ENCODE measurements at places on chromosomes 1 and 21.

DNA sequence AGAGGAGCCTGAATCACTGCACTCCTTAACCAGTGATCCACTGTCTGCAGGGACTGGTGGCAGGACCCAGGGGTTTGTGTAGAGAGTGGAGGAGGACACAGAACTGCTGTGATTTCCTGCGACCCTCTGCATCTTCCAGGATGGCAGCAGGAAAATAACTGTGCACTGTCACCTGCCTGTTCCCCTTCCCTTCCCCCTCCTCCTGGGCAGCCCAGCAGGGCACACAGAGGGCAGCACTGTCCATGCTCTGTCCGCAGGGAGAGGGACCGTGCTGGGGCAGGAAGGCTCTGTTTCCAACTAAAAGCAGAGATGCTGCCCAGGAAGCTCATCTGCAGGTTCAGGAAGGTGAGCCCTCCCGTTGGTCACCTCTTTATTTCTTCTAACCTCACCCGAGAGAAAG is 168.7 kb downstream of the ZBTB18 start:
- no peak for DNase-seq

DNA sequence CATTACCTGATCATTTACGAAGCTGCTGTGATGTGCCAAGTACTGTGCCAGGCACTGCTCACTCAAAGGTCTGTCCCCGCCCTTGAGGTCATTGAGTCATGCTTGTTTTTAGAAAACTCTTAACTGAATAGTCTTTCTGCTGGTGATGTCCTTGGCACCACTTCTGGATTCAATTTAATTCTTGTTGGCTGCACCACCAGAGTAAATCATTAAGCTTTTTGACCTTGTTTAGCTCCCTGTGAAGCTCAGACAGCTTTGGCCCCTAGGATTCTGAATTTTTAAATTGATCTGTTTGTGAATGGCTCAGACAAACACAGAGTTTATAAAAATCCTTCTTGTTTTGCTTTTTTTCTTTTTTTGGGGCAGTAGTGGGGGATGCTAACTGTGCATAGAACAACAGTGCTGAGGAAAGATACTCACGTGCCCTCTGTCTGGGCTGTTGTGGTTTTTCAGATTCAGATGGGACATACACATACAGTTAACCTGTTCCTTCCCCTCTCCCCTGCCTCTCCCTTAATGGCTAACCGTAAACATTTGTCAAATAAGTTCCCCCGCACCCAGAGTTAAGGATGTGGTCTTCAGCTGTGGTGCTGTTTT is 67.6 kb downstream of the MTR start:
- DNase-seq: no peak

GRCh38 chr21:17784604-17785402 is 34.4 kb downstream of the C21orf91 start:
- peak; percentile 28 for DNase-seq

DNA sequence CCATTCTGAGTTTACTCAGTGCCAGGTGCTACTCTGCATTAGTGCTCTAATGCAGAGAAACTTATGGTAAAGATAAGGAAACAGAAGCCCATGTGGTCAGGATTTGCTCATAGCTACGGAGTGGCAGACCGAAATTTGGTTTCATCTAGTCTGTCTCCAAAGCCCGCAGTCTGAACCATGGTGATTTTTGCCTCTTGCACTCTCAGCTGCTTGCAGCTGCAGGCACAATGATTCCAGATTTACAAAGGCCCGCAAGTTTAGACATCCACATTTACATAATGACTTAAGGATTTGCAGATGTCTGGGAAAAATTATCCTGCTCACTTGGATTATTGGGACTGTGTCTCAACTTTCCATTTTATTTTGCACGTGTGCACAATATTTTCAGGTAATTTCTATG is 161.3 kb upstream of the KCNJ6 start:
- DNase-seq: no peak

GRCh38 chr1:236144446-236145150 is 2.3 kb downstream of the GPR137B start:
- no peak for DNase-seq

GRCh38 chr1:171403393-171403792 is 81.9 kb upstream of the PRRC2C start:
- DNase-seq: peak; percentile 49

- DNase-seq: no peak
Measured at GRCh38 chr21:19523061-19523460, 1119.5 kb upstream of the TMPRSS15 start.

DNA sequence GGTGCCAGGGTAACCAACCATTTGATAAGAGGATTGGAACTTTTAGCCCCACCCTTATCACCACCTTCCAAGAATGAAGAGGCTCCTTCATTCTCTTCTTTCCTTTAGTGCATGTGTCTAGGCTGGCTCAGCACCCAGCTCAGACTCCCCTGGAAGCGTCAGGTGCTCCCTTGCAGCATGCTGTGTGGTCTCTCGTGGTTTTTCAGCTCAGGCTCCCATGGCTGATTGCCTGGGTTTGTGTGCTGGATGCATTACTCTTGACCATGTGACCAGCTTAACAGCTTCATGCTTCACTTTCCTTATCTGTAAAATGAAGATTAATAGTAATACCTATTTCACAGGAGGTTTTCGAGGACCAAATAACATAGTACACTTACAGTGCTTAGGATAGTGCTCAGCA is 198.4 kb downstream of the HHAT start:
- no peak for DNase-seq

DNA sequence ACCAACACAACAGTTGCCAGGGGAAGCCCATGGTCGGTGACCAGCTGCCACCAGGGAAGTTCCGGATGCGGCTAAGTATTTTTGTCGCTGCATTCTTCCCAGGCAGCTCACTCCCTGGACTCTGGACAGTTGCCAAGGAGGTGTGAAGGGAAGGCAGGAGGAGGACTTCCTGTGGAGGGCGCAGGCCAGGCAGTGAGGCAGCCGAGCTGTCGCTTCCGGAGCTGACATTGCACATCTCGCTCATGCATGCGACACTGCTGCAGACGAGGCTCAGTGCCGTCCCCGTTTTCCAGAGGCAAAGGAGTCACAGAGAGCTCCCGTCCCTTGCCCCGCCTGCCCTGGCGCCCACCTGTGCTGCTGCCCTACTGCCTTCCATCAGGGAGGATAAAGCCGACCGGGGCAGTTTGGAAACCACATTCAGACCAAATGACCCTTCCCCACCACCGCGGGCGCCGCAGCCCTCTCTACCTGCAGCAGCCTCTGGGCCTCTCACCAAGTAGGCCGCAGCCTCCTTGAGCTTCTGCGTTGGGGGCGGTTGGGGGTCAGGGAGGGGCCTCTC is 81.4 kb downstream of the NENF start:
- peak; percentile 65 for DNase-seq

All from bronchial epithelial cell (primary cell).